Panc1 (cell line): ENCODE measurements at places on chromosomes 7 and 10.

GRCh38 chr7:159014297-159015062 lies 130.2 kb downstream of the VIPR2 start:
- no peak for DNase-seq

GRCh38 chr7:22427104-22427503 lies 70.2 kb upstream of the RAPGEF5 start:
- DNase-seq = no peak

DNA sequence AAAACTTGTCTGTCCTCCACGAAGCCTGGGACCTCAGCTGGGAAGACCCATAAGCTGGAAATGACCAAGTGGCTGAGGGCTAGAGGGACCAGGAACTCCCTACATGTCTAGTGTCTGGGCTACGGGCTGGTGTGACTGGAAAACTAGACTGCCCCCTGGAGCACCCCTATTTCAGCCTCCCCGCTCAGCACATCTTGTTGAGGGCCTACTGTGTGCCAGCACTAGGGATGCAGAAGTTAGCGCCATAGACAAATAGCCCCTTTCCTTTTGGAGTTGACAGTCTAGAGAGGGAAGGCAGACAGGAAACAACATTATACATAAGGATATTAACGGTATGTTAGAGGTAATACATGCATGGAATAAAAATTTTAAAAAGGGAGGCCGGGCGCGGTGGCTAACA lies 74.5 kb downstream of the TEX36 start:
- no peak for DNase-seq

- no peak for DNase-seq
Observed at GRCh38 chr10:73873142-73873837, 1.1 kb downstream of the CAMK2G start.

GRCh38 chr10:108434559-108435252 lies 1270.2 kb upstream of the SORCS1 start:
- DNase-seq = no peak

DNA sequence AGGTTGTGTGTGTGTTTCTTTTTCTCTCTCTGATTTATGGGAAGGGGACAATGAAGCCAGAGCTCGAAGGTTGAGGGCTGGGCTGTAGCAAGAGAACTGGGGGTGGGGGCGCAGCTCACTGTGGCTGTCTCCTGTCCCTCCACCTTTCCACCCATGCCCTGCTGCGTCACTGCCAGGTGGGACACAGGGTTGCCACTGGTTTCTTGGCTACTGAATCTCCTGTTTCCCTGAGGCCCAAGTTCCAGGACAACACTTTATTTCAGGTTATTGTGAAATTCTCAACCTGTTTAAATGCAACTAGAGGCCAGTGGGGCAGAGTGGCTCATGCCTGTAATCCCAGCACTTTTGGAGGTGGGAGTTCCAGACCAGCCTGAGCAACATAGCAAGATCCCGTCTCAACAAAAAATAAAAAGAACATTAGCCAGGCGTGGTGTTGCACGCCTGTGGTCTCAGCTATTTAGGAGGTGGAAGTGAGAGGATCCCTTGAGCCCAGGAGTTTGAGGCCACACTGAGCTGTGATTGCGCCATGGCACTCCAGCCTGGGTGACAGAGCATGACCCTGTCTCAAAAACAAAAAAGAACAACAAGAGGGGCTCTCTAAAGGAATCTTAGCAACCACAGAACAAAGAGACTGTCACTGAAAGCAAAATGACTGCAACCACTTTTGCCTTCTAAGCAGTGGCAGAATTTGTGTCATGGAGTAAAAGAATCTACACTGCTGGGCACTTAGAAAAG lies 22.6 kb downstream of the TBATA start:
- DNase-seq = no peak

- DNase-seq = no peak
Observed at GRCh38 chr7:102305414-102306268, 19.0 kb downstream of the SH2B2 start.

- DNase-seq = no peak
Observed at GRCh38 chr7:122628651-122629411, 70.1 kb downstream of the RNF133 start.

DNA sequence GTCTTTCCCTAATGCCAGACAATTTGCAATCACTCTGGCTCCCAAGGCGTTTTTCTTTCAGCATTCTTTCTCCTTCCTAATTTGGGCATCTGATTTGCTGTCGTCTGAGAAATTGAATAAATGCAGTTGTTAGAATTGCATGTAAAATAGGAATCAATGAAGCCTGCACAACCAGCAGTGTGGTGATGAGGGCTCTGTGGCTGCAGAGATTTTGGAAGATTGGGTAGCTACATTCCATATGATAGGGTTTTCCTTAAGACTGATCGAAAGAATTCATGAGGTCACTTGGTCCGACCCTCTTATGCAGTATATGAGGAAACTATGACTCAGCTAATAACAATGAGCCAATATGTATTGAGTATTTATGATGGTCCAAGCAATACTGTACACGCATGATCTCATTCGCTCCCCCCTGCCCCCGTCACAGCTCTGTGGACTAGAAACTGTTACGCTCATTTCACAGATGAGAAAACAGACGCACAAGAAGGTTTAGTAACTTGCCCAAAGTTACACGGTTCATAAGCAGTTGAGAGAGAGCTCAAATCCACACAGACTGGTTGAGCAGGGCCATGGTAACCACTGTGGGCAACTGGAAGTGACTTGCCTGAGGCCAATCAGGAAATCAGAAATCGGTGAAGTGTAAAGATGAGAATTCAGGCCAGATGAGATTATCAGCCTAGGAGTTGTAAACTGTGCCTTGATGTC lies 527.2 kb downstream of the GATA3 start:
- DNase-seq = no peak

- no peak for DNase-seq
Observed at GRCh38 chr7:28956608-28957063, 1.5 kb downstream of the TRIL start.

- no peak for DNase-seq
Observed at GRCh38 chr10:23379686-23380085, 35.1 kb upstream of the C10orf67 start.

- no peak for DNase-seq
Observed at GRCh38 chr7:651032-651728, 75.3 kb upstream of the DNAAF5 start.

DNA sequence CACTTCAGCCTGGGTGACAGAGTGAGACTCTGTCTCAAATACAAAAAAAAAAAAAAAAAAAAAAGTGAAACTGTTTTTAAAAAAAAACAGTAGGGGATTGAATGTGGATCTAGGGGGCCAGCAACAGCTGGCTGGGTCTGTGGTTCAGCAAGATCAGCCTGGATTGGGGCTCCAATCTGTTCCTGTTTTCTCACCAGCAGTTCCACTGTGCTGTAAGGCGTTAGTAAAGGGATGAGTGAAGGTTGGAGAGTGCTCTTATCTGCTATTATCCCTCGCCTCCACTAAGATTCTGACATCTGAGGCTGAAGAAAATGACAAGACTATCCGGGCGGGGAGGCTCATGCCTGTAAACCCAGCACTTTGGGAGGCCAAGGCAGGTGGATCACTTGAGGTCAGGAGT lies 41.6 kb upstream of the GTF2IRD1 start:
- DNase-seq = no peak

GRCh38 chr10:44010873-44011602 lies 362.4 kb upstream of the ZNF32 start:
- DNase-seq = no peak

GRCh38 chr10:104303594-104304355 lies 34.5 kb downstream of the ITPRIP start:
- no peak for DNase-seq

DNA sequence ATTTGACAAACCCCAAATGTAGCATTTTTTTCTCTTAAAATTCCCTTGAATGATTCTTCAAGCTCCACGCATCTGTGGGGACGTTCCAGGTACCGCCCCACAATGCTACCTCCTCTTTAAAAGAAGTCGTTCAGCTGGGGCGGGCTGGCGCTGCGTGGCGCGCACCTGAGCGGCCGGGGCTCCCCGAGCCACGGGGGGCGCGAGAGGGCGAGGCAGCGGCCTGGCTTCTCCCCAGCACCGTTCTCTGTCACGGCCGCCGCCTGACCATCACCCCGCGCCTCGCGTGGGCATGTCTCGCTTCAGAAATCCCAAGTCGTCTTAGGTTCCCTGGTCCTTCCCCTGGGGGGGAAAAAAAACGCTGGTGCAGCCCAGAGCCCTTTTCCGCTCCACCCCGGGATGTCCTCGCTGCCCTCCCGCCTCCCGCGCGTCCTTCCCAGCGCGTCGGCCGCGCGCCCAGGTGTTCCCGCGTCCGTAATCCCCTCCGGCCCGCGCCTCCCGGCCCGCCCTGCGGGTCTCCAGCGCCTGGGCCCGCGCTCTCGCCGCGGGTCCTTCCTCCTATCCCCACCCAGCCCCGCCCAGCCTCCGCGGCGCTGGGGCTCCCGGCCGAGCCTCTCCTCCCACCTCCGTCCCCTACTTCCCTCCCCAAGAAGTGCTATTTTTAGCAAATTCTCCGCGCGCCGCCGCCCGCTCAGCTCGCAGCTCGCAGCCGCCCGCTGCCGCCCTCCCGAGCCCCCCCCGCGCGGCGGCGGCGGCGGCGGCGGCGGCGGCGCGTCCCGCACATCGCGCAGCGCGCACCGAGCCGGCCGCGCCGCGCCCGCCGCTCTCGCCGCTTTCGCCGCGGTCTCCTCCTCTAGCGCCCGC lies 58.7 kb upstream of the PRPS1L1 start:
- no peak for DNase-seq
